Activated CD8-positive, alpha-beta T cell treated with anti-CD3 and anti-CD28 coated beads for 36 hours (primary cell): ENCODE measurements at places on chromosomes 3 and 15. TPM values are rescaled to one million over a fixed set of nuclear protein-coding genes. Genes with fewer than 3 reads are reported as not detected.

The PPARG gene
- total RNA-seq, result 0.63 TPM

The PCYT1A gene
- total RNA-seq, result 31.0 TPM

DNA sequence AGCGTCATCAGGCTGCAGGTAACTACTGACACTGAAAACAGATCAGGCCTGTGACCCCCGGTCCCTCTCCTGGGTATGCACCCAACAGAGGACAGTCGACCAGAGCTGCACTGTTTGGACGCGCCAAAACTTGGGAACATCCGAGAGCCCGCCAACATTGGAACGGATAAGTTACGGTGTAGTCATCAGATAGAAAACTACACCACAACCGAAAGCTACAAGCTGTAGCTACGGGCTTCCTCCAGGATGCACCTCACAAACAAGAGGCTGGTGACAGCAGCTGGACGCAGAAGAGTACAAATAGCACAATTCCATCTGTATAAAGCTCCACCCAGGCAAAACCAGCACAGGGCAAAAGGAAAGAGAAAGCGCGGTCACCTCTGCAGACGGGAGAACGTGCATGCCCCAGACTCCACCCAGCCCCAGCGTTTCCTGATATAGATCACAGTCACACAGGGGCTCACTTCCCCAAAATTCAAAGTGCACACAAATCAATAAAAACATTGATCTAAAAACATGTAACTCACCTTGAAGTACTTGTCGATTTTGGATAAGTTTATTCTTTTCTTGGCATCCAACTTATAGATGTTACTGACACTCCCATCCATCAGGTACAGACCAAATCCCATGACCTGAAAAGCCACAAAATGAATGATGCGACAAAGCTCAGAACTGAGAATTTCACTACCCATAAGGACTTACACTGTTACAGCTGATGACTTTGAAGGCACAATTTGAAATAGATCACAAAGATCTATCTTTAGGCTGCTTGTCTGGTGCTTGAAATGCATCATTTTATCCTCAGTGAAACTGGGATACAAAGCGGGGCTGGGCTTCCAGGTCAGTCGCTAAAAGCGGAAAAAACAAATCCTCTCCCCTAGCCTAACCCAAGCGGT, 43.3 kb downstream of the CYFIP1 start:
- no peak for DNase-seq

DNA sequence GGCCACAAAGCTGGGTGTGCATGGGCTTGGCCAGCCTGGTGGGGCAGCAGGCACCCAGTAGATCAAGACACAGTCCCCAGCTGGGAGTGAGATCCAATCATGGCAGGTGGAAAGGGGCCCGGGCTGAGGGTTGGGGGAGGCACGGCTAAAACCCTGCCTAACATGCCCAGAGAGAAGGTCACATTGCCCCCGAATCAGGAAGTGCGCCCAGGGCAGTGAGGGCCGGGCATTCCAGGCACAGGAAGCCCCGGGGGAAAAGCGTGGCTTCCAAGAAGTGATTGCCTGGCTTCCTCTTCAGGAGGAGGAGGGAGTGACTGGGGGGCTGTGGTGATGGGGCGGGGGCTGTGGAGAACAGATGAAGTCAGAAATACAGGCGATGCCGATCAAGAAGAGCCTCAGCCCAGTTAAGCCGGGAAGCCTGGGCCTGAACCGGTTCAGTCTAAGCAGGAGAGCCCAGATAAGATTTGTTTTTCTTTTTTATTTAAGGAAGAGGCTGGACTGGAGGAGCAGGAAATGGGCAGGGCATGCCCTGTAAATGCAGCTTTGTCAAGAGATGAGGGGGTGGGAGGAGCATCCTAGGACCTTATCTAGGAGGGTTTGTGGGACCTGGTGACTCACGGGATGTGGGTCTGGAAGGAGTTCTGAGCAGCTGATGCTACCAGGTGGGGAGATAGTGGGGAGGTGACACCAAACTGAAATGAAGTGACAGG, 83.9 kb downstream of the CHSY1 start:
- peak; percentile 90 for DNase-seq

The CHRNA3 gene
- not detected for total RNA-seq

- DNase-seq, result no peak
These were observed 502.5 kb upstream of the NAALADL2 start for GRCh38 chr3:174356596-174356995.

GRCh38 chr15:87121336-87121735, 1041.7 kb downstream of the AGBL1 start:
- DNase-seq, result no peak

- no peak for DNase-seq
These were observed 1764.4 kb downstream of the OTOL1 start for GRCh38 chr3:163261056-163261455.

GRCh38 chr3:112377568-112378071, 44.7 kb downstream of the CD200 start:
- no peak for DNase-seq

The WDR49 gene
- total RNA-seq, result 0.29 TPM
